T follicular helper cell (primary cell): ENCODE measurements at places on chromosomes 11 and 22.

- DNase-seq: no peak
Measured at GRCh38 chr11:45180848-45181192, 34.4 kb downstream of the PRDM11 start.

DNA sequence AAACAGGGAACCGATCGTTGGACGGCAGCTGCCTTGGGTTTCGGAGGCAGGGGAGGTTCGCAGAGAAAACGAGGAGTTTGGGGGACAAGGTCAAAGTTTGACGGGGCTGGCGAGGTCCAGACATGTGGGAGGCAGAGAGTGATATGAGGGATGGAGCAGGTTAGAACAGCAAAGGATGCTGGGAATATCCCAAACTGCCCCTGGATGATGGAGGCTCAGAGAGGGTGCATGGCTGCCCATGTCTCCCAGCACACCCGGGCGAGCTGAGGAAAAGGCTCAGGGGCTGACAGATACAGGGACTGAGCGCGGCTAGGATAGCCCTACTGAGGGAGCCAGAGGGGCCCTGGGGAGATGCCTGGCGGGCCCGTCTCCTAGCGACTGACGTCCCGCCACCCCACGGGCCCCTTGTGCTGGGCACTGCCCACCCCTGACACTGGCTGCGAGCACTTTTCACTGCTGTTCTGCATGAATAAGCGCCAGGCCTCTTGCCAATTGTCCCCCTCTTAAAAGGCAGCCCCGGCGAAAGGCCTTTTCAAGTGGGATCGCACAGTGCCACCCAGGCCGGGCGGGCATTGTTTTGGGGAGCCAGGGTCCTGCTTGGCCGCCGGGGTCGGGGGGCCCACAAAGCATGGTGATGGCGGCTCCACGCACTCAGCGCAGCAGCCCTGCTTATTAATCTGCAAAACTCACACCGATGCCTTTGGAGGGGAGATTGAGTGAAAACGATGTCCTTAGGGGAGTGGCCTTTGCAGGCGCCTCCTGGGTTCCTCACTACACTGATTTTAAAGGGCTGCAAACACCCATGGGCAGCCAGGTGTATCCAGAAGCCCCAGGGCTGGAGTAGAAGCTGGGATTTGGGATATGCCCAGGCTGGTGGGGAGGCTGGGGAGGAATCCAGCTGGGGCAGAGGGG lies 90.0 kb upstream of the LINC01488 start:
- no peak for DNase-seq

GRCh38 chr22:24039046-24039445 lies 27.9 kb downstream of the CABIN1 start:
- no peak for DNase-seq

DNA sequence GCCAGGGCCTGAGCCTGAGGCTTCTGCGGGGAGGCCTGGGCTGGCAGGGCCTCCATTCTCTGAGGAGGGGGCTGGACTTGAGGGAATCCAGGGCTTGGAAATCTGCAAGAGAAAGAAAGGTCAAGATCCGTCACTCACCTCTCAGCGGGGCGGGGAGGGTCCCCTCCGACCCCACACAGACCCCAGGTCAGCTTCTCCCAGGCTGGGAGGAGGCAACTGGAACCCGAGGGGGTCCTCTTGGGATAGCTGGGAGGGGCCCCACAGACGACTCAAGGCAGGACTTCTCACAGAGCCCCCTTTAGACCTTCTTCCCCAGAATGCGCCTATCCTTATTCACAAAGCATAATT lies 11.0 kb downstream of the TNKS1BP1 start:
- DNase-seq: no peak

GRCh38 chr11:2305788-2306451 lies 4.1 kb downstream of the TSPAN32 start:
- DNase-seq: no peak

DNA sequence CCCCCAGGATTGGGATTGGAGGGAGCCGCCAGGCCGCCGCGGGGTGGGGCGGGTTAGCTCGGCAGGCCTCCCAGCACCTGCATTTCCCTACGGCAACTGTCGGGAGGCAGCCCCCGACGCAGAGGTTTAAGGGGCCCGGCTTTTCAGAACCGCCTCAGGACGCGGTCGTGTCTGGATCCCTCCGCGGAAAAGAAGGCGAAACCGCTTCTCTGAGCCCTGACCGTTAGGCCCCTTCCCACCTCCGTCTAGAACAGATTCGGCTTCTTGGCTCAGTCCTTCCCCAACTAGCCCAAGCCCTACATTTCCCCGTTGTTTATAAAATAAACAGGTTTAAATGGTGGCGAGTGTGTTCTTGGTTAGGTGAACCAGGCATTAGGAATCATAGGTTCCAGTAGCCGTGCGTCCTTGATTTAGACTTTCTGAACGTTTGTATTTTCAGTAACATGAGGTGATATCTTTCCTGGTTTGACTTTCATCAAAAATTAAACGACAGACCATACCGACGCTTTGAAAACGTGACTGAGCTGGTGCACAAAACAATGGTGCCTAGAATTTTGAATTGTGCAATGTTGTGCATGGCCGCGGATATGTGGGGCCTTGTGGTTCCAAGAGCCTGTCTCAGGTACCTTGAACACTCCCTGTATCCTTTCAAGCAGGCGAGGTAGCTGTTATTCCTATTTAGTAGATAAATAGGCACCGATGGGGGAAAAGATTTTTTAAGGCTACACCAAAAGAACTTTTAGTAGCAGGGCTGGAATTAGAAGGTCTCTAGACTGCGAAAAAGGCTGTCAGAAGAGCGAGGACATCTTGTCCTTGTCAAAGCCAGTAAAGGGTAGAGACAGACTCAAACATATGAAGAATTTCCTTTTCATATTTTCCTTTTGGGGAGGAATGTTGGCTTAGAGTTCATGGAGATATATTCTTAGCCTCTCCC lies 1.2 kb upstream of the HSPA8 start:
- no peak for DNase-seq

DNA sequence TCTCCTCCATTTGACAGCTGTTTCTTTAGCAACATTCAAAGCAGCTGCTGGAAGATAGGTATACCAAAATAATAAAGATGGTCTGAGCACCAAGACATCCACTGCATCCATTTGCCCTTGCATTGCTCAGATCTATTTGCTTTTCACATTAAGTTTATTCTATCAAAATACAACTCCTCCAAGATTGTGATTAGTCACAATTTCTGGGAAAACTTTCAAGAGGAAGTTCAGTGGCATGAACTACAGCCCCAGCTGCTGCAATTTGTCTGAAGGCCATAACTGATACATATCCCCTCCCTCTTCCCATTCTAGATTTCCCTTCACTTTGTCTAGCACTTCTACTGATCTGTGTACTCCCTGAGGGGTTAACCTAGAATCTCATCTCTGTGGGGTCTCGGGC lies 117.5 kb upstream of the CEP126 start:
- DNase-seq: no peak

DNA sequence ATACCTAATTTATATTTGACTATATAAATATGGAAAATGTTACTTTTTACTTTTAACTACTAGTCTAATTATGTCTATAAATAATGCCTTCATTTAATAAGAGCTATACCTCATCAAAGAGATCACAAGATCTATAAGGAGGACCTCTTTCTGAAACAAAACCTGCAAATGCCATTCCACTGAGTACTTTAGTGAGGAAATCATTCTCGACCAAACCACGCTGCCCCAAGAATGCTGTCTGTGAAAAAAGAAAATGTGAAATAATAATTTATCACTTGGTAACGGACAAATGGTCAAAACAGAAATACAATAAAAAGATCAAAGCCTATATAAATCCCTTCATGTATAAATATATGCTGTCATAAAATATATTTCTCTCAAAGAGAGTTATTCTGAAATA lies 301.7 kb downstream of the SBF2 start:
- DNase-seq: no peak

- DNase-seq: no peak
Measured at GRCh38 chr11:67405196-67405567, 1.3 kb downstream of the TBC1D10C start.

- no peak for DNase-seq
Measured at GRCh38 chr11:46450846-46451477, 59.4 kb upstream of the CHRM4 start.

DNA sequence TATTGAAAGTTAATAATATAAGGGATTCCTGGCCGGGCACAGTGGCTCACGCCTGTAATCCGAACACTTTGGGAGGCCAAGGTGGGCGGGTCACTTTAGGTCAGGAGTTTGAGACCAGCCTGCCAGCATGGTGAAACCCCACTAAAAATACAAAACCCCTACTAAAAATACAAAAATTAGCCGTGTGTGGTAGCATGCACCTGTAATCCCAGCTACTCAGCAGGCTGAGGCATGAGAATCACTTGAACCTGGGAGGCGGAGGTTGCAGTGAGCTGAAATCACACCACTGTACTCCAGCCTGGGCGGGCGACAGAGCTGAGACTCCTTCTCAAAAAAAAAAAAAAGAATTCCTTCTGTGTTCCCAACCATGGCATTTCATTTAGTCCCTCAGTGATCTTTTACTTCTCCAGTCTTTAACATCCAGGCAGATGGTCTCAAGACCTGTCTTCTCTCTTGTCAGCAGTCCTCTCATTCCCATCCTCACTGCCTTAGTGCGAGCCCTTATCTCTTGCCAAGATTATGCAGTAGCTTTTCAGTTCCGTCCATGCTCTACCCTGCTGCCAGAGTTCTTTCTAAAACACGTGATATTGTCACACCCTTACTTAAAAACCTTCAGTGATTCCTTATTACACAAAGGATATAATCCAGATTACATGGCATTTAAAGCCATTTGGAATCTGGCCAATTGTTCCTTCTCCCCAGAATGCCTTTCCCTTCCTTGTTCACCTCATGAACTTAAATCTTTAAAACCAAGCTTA lies 17.9 kb downstream of the RTN3 start:
- DNase-seq: no peak

- no peak for DNase-seq
Measured at GRCh38 chr11:78189851-78190250, 1.1 kb downstream of the USP35 start.
